Osteocyte (in vitro differentiated cells): ENCODE measurements at places on chromosomes 3 and 15.
A peak's percentile ranks its signal among the peaks of the same experiment; 100 is the strongest.

DNA sequence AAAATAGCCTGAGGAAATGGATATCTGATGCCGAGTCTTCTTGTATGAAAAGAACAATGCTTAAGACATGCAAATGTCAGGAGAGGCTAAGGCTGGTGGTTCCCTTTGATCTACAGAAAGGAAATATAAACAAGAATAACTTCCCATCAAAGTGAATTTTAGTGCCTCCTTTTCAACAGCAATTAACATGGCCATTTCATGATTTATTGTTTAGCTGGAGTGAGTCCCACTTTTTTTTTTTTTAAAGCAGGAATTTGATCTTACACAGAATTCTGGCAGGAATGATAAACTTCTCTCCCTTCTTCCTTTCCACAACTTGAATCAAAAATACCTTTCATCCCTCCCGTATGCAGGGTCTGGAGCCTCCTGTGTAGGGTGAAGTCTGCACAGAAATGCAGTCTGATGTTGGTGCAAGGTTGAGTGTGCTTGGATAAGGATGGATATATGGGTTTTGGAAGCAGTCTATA lies 287.0 kb downstream of the MEX3B start:
- no peak overlapping the region for H3K4me3 ChIP-seq
- no peak for DNase-seq
- no peak overlapping the region for H3K27ac ChIP-seq
- no peaks in the 10 kb centered on the region for H3K27me3 ChIP-seq

- no peak overlapping the region for H3K27ac ChIP-seq
- H3K4me1 ChIP-seq: peaks cover 10% of the 10 kb centered on the region
- peaks cover 3% of the 10 kb centered on the region for H3K36me3 ChIP-seq
- H3K4me3 ChIP-seq: no peak overlapping the region
Observed at GRCh38 chr15:77440378-77440999, 19.8 kb downstream of the HMG20A start.

- no peaks in the 10 kb centered on the region for H3K27me3 ChIP-seq
- peaks cover 3% of the 10 kb centered on the region for H3K36me3 ChIP-seq
- H3K4me1 ChIP-seq: peaks cover 19% of the 10 kb centered on the region
- no peak overlapping the region for H3K4me3 ChIP-seq
Observed at GRCh38 chr15:77611767-77612166, 20.9 kb downstream of the LINGO1 start.

DNA sequence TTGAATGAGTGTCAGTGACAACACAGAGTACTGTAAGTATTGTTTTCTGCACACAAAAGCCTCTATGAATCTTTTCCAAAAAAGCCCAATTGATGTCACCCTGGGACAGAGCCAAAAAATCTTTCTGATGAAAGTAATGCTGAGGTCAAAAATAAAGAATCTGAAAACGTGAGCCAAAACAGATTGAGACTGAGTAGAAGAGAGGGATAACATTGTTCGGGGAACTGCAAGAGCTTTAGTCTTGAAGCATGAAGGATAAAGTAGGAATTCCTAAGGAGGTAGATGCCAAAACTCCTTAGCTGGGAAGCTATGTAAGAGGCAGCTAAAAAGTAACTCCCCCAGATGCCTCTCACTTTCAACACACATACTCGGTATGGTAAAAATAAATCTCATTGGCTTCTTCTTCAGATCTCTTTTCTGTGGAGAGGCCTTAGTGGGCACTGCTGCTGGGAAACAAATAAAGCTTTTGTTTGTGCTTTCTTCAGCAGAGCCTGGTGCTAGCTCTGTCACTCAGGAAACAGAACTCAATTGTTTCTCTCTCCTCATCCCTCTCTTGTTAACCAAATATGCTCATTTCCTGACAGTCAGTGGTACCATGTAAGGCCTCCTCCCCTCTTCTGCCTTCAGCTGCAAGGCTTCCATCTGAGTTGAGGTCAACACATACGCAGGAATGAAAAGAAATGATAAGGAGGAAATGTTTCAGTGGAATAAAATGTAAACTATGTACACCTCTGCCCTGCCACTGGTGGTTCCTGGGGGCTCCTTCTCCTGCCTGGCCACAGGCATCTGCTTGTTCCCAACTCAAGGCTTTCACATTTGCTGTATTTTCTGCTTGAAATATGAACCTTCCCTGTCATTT lies 58.1 kb downstream of the CD200 start:
- no peaks in the 10 kb centered on the region for H3K36me3 ChIP-seq
- H3K4me3 ChIP-seq: no peak overlapping the region
- peak overlapping the region; percentile 92 for H3K27ac ChIP-seq

GRCh38 chr3:15207836-15208504 lies 1.9 kb downstream of the CAPN7 start:
- peaks cover 27% of the 10 kb centered on the region for H3K4me1 ChIP-seq
- peak overlapping the region; percentile 80 for H3K27ac ChIP-seq
- H3K36me3 ChIP-seq: peaks cover 13% of the 10 kb centered on the region
- peak overlapping the region; percentile 87 for H3K4me3 ChIP-seq
- no peak for DNase-seq
